ENCODE measurements at places on chromosomes 5 and 9. TPM values are rescaled to one million over a fixed set of nuclear protein-coding genes. Genes with fewer than 3 reads are reported as not detected.

Gene SLC1A1
- total RNA-seq, result 6.8 TPM

DNA sequence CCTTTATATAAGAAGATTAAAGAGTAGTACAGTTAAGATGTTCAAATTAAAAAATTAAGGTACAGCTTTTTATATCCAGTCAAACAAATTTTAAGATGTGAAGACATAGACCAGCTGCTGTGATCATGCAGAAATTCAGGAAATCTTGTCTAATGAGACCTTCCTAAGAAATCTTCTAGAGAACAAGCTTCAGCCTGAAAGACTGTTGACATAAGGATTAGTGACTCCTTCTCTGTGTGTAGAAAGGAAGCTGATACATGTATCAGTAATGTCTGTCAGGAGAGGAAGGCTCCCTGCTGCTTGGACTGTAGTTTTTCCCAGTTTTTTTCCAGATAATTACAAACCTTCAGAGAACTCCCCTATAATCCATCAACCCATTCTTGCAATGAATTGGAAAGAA lies 75.8 kb upstream of the PCSK5 start:
- no peak for DNase-seq
- H3K4me3 ChIP-seq, result no peak overlapping the region
- H3K27ac ChIP-seq, result no peak overlapping the region
- H3K36me3 ChIP-seq, result no peaks in the 10 kb centered on the region
- no peaks in the 10 kb centered on the region for H3K4me1 ChIP-seq
- H3K27me3 ChIP-seq, result no peaks in the 10 kb centered on the region

Gene BTNL8
- total RNA-seq, result not detected

DNA sequence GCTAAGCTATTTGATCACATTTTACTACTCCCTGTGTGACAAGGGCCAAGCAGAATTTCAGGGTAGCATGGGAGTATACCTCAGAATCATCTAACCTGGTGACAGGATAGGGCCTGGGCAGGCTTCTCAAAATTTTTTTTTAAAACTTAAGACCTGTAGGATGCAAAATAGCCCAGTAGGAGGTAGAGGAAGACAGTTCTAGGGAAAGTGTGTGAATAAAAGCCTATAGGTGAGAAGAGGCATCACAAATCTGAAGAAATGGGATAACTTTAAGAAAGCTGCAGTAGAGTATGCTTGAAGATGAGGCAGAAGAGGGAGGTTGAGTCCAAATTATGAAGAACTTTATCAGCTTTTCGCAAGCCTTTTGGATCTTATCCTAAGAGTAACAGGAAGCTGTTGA lies 32.3 kb downstream of the CNTRL start:
- H3K27me3 ChIP-seq, result no peaks in the 10 kb centered on the region
- no peak overlapping the region for H3K4me3 ChIP-seq
- H3K36me3 ChIP-seq, result no peaks in the 10 kb centered on the region
- H3K27ac ChIP-seq, result no peak overlapping the region
- DNase-seq, result peak; percentile 34

Gene CCL27
- 1.0 TPM for total RNA-seq

DNA sequence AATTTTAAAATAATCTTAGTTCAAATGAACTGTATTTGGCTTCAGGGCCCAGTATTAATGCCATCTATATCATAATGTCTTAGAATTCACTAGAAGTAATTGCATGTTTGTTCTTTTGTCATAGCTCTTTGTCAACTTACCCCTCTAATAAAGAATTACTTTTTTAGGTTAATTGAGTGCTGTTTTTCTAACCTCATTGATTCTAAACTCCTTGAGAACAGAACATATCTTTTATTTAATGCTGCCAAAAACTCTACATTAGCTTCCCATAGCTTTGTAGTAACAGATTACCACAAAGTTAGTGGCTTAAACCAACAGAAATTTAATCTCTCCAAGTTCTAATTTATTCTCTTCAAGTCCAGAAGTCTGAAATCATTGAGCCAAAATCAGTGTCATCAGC lies 242.4 kb downstream of the LURAP1L start:
- H3K4me1 ChIP-seq, result no peaks in the 10 kb centered on the region
- DNase-seq, result no peak
- H3K36me3 ChIP-seq, result no peaks in the 10 kb centered on the region
- no peak overlapping the region for H3K4me3 ChIP-seq

- H3K4me3 ChIP-seq, result no peak overlapping the region
- no peaks in the 10 kb centered on the region for H3K4me1 ChIP-seq
- no peaks in the 10 kb centered on the region for H3K27me3 ChIP-seq
- no peak overlapping the region for H3K27ac ChIP-seq
These were observed 334.8 kb downstream of the DRD1 start for GRCh38 chr5:175109058-175109755.

DNA sequence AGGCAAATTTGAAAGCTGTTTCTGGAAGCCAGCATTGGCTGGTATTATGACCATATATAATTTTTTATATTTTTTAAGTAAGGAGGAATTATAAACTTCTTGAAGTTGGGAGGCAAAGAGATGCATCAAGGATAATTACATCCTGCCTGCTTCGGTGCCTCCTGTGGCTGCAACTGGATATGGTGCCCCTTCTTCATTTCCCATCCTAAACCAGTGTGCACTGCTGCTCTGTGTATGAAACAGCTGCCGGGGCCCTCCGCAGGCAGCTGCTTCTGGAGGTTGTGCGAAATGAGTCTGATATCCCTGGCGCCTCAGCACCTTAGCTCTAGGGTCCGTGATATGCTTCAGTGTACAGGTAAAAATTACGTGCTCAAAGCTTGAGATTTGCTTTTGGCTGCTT lies 304.2 kb downstream of the ENC1 start:
- H3K4me1 ChIP-seq, result no peaks in the 10 kb centered on the region
- no peak for DNase-seq
- no peak overlapping the region for H3K27ac ChIP-seq
- H3K27me3 ChIP-seq, result peaks cover 19% of the 10 kb centered on the region
- no peaks in the 10 kb centered on the region for H3K36me3 ChIP-seq
- H3K4me3 ChIP-seq, result no peak overlapping the region

DNA sequence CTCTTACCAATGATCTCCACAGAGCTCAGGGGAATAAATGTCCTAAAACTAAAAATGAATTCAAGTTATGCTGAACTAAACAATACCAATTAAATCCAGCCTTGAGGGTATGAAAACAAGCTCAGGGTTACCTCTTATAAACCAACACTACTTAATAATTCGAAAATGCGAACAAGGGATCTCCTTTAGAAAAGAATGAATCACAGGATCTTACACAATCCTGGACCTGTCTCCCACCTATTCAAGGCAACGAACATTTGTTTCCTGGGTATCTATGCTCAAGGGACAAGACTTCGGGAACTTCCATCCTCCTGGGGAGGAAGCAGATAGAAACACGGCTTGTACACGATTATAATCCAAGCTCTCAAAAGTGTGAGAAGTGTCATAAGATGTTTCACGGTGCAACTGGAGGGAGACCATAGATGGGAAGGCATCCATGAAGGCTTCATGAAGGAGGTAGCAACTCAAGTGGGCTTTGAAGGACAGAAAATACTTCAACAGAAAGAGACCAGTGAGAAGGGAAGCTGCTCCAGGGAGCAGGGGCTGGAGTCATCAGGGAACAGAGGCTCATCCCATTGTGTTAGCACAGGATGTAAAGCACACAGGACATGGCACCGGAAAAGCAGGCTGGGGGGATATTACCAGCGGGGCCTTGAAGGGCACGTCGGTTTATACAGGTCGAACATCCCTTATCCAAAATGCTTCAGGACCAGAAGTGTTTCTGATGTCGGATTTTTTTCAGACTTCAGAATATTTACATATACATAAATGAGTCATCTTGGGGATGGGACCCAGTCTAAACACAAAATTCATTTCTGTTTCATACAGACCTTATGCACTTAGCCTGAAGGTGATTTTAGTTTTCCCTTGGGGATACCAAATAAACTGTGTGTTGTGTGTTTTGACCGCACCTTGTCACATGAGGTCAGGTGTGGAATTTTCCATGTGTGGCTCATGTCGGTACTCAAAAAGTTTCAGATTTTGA lies 87.4 kb downstream of the TLE1 start:
- H3K36me3 ChIP-seq, result no peaks in the 10 kb centered on the region
- no peak overlapping the region for H3K27ac ChIP-seq
- H3K4me1 ChIP-seq, result no peaks in the 10 kb centered on the region
- H3K4me3 ChIP-seq, result no peak overlapping the region
- DNase-seq, result no peak
- no peaks in the 10 kb centered on the region for H3K27me3 ChIP-seq
